SJSA1 (cell line): ENCODE measurements at places on chromosomes 13 and 19. TPM values are rescaled to one million over a fixed set of nuclear protein-coding genes. Genes with fewer than 3 reads are reported as not detected.

TMEM145 gene
- not detected in 2 replicates for total RNA-seq

PEAK3 gene
- total RNA-seq: not detected in 2 replicates

IGFL3 gene
- total RNA-seq: not detected in 2 replicates

RFXAP gene
- total RNA-seq: 0.47 and 1.2 TPM in 2 replicates

TMEM147 gene
- total RNA-seq: 79.8 and 83.5 TPM in 2 replicates

ATP4B gene
- not detected in 2 replicates for total RNA-seq

SPRY2 gene
- 27.4 and 43.3 TPM in 2 replicates for total RNA-seq

KLK5 gene
- not detected in 2 replicates for total RNA-seq
